PC-9 (cell line): ENCODE measurements at places on chromosomes 5 and 9. TPM values are rescaled to one million over a fixed set of nuclear protein-coding genes. Genes with fewer than 3 reads are reported as not detected.

Gene TRIM14
- total RNA-seq = 18.1 and 20.2 TPM in 2 replicates

Gene IL33
- not detected in 2 replicates for total RNA-seq

Gene FSD1L
- total RNA-seq = 4.2 and 5.6 TPM in 2 replicates

Gene INSL6
- not detected in 2 replicates for total RNA-seq

Gene QRFP
- total RNA-seq = not detected in 2 replicates

Gene CMYA5
- total RNA-seq = 0.81 and 0.88 TPM in 2 replicates

Gene CCIN
- not detected in 2 replicates for total RNA-seq

Gene PAX5
- total RNA-seq = not detected in 2 replicates

Gene IL31RA
- total RNA-seq = 2.0 TPM in 2 replicates

Gene TOR4A
- 48.9 and 59.9 TPM in 2 replicates for total RNA-seq

Gene PTGR1
- total RNA-seq = 611 and 635 TPM in 2 replicates

Gene OLFML2A
- 5.7 and 9.0 TPM in 2 replicates for total RNA-seq

Gene OTP
- total RNA-seq = not detected in 2 replicates

Gene FAM221B
- total RNA-seq = not detected in 2 replicates

Gene MEF2C
- total RNA-seq = 1.6 and 2.5 TPM in 2 replicates

Gene RGP1
- total RNA-seq = 21.8 and 25.1 TPM in 2 replicates

Gene CEL
- 2.7 TPM in 2 replicates for total RNA-seq

Gene PDE6A
- total RNA-seq = 0.35 and 0.50 TPM in 2 replicates

Gene TAF11L5
- not detected in 2 replicates for total RNA-seq

Gene FIBCD1
- 2.7 and 4.1 TPM in 2 replicates for total RNA-seq

Gene RNF180
- total RNA-seq = not detected in 2 replicates

Gene MARCHF3
- total RNA-seq = 0.35 and 0.75 TPM in 2 replicates

Gene SHC3
- 12.9 and 15.9 TPM in 2 replicates for total RNA-seq
